ENCODE measurements at places on chromosomes 5 and 9. TPM values are rescaled to one million over a fixed set of nuclear protein-coding genes. Genes with fewer than 3 reads are reported as not detected.

Gene HSPA4
- 78.0 TPM for polyA plus RNA-seq

Gene IL3
- not detected for polyA plus RNA-seq

Gene PPP2R2B
- 0.76 TPM for polyA plus RNA-seq

Gene SPATA31E1
- polyA plus RNA-seq, result not detected

Gene BAG1
- polyA plus RNA-seq, result 75.7 TPM

Gene APBA1
- 5.3 TPM for polyA plus RNA-seq

Gene SOHLH1
- not detected for polyA plus RNA-seq

Gene AFAP1L1
- polyA plus RNA-seq, result 106 TPM

Gene OR1J2
- polyA plus RNA-seq, result not detected

All from forelimb muscle (tissue), 1 donor.